ENCODE measurements at places on chromosomes 4 and X. TPM values are rescaled to one million over a fixed set of nuclear protein-coding genes. Genes with fewer than 3 reads are reported as not detected.

DNA sequence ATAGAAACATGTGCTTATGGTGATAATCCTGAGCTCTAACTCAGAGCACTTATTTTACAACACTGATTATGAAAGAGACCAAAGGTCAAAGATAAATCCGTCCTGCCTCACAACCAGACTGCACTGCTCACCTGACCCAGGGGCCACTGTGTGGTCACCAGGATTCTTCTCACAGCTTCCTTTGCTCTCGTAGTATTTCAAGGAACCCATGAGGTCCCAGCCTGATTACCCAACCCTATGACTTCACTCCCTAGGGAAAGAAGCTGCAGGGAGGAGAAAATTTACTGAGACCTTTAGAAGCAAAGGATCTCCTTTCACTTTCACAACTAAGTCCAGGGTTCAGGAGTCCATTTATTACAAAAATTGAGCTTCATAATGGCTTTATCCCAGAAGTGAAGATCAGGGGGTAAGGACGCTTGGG is 9.6 kb downstream of the SLC25A5 start:
- no peak for DNase-seq

SLC16A2 gene
- total RNA-seq, result 0.63 TPM

GRCh38 chr4:646460-646859 is 21.1 kb downstream of the PDE6B start:
- DNase-seq, result peak; percentile 26

DNA sequence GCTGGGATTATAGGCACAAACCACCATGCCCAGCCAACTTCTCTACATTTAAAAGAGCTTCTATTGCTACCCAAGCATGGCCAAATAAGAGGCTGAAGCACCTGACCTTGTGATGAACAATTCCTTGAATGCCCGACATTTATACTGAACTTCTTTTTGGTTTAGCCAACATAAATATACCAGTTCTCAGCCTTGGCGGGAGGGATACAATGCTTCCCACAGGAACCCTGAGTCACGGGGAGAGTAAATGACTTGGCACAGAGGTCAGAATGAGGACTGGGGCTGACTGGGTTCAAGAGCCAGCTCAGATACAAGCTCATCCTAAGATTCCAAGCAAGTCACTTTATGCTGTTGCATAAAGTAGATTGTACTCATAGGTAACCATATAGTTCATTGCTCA is 6.1 kb downstream of the HOPX start:
- DNase-seq, result no peak

DNA sequence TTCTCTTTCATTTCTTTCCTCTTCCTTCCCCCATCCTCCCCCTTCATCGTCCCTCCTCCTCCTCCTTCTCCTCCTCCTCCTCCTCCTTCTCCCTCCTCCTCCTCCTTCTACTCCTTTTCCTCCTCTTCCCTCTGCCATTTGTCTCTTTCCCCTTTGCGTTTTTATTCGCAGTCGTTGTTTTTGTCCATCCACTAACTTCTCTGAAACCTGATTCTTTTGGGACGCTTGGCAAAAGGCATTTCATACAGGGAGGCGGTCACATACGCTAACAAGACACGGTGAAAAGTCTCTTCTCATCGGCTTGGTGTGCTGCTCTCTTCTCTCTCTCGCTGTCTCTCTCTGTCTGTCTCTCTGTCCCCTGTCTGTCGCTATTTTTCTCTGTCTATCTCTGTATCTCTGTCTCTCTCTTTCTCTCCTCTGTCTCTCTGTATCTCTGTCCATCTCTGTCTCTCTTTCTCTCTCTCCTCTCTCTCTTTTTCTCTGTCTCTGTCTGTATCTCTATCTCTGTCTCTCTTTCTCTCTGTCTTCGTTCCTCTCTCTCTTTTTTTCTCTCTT is 5.4 kb upstream of the SHOX start:
- DNase-seq, result no peak

ODAPH gene
- not detected for total RNA-seq

- DNase-seq, result no peak
These were observed 21.3 kb downstream of the ETDA start for GRCh38 chrX:135273162-135273561.

PCDH7 gene
- 0.08 TPM for total RNA-seq

- DNase-seq, result no peak
These were observed 28.7 kb upstream of the ANTXR2 start for GRCh38 chr4:80101792-80102116.

GRCh38 chrX:87634361-87634760 is 116.8 kb downstream of the KLHL4 start:
- DNase-seq, result no peak

GRCh38 chr4:72828864-72829263 is 240.7 kb downstream of the COX18 start:
- no peak for DNase-seq

All from activated T-cell treated with anti-CD3 and anti-CD28 coated beads, Interleukin-2, amount 50 U/mL, for 4 hours (primary cell).